CD8-positive, alpha-beta T cell (primary cell): ENCODE measurements at places on chromosomes 5 and 9.
A peak's percentile ranks its signal among the peaks of the same experiment; 100 is the strongest.

GRCh38 chr9:91905991-91906469 is 44.0 kb downstream of the ROR2 start:
- DNase-seq = peak; percentile 69

- DNase-seq = no peak
Measured at GRCh38 chr9:9108641-9109040, 1309.1 kb upstream of the DMAC1 start.

GRCh38 chr5:174159327-174160114 is 114.0 kb downstream of the NSG2 start:
- no peak for DNase-seq

DNA sequence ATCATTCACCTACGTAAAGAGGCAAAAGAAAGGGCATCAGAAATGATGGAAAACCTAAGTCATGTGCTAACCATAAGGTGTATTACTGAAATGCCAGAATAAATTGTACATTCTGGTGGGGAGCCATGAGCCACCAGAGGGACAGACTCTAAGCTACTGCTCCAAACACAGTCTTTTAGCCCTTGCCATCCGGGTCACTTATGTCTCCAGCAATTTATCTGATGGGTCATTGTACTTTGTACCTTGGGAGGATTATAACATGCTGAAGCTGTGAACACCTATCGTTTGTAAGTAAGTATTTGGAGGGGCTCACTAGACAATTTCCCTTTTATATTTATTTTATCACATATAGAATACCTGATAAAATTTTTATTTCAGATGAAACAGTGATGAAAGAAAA is 495.1 kb downstream of the KIF4B start:
- DNase-seq = no peak

DNA sequence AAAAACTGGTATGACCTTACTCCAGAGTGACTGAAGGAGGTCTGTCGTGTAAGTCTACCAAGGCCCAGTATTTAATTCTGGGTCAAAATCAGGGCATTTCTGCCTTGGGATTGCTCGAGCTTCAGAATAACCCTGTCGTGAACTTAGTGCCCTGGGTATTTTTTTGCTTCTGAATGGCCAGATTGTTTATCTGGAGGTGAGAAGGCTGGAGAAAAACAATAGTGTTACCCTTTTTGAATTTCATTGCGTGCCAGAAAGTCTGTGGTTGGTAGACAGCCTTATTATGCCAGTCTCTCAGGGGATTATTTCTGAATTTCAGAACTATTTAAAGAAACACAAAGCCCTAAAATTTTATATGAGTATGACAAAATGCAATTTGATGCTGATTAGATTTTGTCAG is 323.4 kb downstream of the CSNK1G3 start:
- no peak for DNase-seq

DNA sequence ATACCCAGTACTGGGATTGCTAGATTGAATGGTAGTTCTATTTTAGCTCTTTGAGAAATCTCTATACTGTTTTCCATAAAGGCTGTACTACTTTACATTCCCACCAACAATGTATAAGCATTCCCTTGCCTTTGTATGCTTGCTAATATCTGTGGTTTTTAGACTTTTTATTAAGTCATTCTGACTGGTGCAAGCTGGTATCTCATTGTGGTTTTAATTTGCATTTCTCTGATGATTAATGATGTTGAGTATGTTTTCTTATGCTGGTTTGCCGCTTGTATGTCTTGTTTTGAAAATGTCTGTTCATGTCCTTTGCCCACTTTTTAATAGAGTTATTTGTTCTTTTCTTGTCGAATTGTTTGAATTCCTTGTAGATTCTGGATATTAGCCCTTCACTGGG is 512.7 kb upstream of the PAPPA start:
- no peak for DNase-seq

DNA sequence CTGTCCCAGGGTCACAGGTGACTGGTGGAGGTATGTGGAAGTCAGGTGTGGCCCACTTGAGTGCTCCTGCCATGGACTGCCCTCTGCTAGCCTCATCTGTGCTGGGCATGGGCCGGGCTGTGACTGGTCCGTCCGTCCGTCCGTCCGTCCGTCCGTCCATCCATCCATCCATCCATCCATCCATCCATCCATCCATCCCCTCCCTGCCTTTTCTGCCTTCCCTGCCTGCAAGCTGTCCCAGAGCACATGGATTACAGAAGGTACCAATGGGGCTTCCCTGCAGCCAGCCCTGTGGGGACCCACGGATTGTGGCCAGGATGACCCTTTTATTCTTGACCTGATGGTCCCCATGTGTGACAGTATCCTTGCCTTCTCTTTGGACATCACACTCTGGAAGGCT is 92.5 kb downstream of the MACROH2A1 start:
- DNase-seq = no peak

DNA sequence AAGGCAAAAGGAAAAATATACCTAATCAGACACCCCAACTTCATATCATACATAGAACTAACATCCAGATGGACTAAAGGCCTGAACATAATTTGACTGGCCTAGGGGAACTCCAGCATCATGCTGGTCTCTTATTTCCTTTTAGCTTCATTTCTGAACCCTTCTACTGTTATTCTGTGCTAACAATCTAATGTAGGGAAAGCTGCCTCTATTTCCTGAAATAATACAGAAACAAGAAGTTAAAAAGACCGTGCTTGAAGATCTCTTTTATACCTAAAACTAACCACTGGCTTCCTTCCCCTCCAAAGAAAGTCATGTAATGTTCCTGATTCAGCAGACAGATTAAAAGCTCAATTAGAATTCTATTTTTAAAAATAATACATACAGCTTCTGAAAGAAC is 36.7 kb downstream of the LPAR1 start:
- DNase-seq = no peak

GRCh38 chr5:6333182-6333905 is 45.0 kb downstream of the MED10 start:
- no peak for DNase-seq
